ENCODE measurements at places on chromosomes 7 and 10.

- peaks cover 25% of the 10 kb centered on the region for H3K4me1 ChIP-seq
- H3K36me3 ChIP-seq: peaks cover 10% of the 10 kb centered on the region
- no peaks in the 10 kb centered on the region for H3K27me3 ChIP-seq
- H3K27ac ChIP-seq: no peak overlapping the region
- no peak for DNase-seq
- H3K4me3 ChIP-seq: no peak overlapping the region
Measured at GRCh38 chr7:32506266-32507054, 11.2 kb downstream of the AVL9 start.

DNA sequence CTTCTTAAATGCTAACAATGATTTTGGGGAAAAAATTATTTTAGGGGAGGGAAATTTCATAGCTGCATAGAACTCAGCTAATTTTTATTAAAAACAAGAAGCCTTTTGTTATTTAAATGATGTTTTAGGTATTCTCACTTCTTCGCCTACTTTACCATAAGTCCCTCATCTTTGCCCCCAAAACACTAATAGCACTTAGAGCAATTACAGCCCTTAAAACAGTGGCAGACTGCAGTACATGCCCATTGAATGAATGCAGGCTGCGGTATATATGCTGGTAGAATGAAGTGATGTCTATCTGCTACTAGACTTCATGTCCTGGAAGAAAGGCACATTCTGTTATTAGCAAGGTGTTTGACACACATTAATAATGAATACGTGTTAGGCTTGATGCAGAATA lies 2.9 kb upstream of the SPAG6 start:
- H3K27me3 ChIP-seq: peaks cover 92% of the 10 kb centered on the region
- no peak overlapping the region for H3K4me3 ChIP-seq
- peaks cover 28% of the 10 kb centered on the region for H3K4me1 ChIP-seq
- DNase-seq: no peak

GRCh38 chr7:119175911-119176627 lies 951.6 kb downstream of the ANKRD7 start:
- no peak for DNase-seq
- no peaks in the 10 kb centered on the region for H3K36me3 ChIP-seq
- H3K4me3 ChIP-seq: no peak overlapping the region
- H3K4me1 ChIP-seq: no peaks in the 10 kb centered on the region

GRCh38 chr10:79586933-79587332 lies 23.8 kb upstream of the SFTPA1 start:
- H3K4me3 ChIP-seq: no peak overlapping the region
- no peak overlapping the region for H3K27ac ChIP-seq
- DNase-seq: no peak

DNA sequence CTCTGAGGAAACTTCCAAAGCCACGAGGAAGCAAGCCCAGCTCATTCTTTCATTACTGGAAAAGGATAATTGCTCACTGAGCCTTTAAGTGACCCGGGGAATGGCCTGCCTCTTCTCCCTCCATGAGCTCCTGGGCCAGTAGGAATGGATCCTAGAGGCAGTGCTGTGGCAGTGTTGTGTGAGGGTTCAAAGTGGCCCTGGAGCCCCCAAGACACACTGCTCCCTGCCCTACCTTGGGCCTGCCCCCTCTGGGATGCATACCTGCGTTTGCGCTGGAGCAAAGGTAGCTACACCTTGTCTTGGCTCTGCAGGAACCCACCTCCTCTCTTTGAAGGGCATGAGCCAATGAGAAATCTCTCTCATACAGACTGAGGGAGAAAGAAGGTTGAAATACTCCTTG lies 115.8 kb upstream of the ANLN start:
- no peak for DNase-seq
- no peaks in the 10 kb centered on the region for H3K4me1 ChIP-seq
- H3K4me3 ChIP-seq: no peak overlapping the region
- no peaks in the 10 kb centered on the region for H3K27me3 ChIP-seq

GRCh38 chr7:69422574-69422985 lies 175.7 kb upstream of the AUTS2 start:
- H3K27me3 ChIP-seq: no peaks in the 10 kb centered on the region
- H3K36me3 ChIP-seq: no peaks in the 10 kb centered on the region
- no peak overlapping the region for H3K4me3 ChIP-seq

DNA sequence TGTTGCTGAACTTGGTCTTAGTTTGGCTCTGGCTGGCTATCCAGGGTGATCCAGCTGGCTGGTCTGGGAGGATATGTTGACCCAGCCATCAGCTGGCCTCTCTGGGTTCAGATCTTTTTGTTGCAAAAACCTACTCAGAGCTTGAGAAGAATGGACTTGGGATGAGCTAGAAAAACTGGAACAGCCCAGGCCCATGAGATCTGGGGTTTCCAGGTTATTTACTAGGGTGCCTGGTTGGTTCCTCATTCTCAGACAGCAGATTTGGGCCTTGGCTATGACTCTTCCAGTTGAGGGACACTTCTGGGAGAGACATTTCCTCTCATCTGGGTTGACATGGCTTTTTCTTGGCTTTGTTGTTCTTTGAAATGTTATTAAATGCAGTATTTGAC lies 116.6 kb downstream of the ADCY1 start:
- H3K4me3 ChIP-seq: no peak overlapping the region
- H3K36me3 ChIP-seq: no peaks in the 10 kb centered on the region
- no peaks in the 10 kb centered on the region for H3K27me3 ChIP-seq
- no peaks in the 10 kb centered on the region for H3K4me1 ChIP-seq
- DNase-seq: no peak

DNA sequence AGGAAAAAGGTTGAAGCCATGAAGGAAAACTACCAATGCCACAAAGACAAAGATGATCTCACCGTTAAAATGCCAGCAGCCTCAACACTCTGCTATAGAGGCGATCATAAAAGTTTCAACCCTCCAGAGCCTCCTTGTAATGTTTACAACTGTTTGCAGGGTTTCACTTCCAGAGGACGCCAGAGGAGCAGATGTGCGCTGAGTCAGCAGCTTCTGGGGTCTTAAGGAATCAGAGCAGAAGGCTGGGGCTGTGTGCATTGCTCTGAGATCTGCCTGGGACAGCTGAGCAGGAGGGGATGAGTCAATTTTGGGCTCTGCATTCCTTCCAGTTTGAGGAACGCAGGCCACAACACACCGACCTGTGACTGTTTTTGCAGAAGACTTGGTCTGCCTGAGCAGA lies 98.3 kb downstream of the TMEM130 start:
- no peaks in the 10 kb centered on the region for H3K27me3 ChIP-seq
- no peaks in the 10 kb centered on the region for H3K36me3 ChIP-seq
- no peak overlapping the region for H3K4me3 ChIP-seq

- no peak for DNase-seq
- no peak overlapping the region for H3K27ac ChIP-seq
- no peaks in the 10 kb centered on the region for H3K36me3 ChIP-seq
- H3K27me3 ChIP-seq: no peaks in the 10 kb centered on the region
Measured at GRCh38 chr10:63703113-63703670, 182.0 kb downstream of the REEP3 start.

DNA sequence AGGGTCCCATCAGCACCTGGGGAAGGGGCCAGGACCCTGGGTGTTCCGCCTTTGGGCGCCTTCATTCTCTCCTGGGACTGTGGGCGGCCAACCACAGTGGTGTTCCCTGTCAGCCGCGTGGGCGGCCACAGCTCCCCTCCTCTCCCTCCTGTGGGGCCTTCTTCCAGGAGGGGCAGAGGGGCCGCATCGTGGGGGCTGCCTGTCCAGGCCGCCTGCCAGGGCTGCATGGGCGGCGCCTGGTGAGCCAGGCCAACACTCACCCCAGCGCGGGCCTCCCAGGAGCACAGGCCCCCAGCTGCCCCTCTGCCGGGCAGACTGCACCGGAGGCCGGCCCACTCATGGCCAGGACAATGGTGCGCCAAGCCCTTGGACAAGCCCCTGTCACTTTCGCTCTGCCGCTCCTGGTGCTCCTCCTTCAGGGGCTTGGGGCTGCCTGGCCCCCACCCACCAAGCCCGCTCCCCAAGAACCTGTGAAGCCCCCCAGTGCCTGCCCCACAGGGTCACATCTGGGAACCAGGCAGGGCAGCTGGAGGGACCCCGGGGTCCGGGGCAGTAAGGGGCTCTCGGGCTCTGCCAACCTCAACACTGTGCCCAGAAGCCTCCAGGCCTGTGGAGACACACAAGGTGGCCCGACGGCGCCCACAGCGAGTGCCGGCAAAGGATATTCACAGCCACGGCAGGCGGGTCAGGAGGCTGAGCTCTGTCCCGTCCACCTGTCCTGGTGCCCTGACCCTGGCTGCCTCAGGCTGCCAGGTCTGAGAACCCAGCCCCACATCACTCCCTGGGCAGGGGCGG lies 42.8 kb downstream of the AP5Z1 start:
- peaks cover 84% of the 10 kb centered on the region for H3K27me3 ChIP-seq
- H3K27ac ChIP-seq: no peak overlapping the region
- no peaks in the 10 kb centered on the region for H3K4me1 ChIP-seq
- H3K36me3 ChIP-seq: no peaks in the 10 kb centered on the region
- no peak overlapping the region for H3K4me3 ChIP-seq

DNA sequence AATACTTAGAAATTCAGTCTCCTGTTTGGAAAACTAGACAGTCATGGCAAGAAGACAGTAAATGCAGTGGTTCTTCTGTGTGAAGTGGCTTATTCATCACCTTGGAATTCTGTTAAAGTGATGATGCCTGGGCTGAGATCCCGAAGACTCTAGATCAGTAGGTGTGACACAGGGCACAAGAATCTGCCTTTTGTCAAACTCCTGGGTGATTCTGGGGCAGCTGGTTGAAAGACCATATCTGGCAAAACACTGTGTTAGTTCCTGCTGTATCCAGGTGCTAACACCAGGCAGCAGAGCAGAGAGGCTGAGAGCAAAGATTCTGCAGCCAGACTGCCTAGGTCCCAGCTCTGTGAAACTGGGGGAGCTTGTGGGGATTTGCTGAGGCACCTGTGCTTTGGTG lies 26.5 kb downstream of the MRC1 start:
- no peak overlapping the region for H3K4me3 ChIP-seq
- H3K27ac ChIP-seq: peak overlapping the region; percentile 72
- no peak for DNase-seq
- no peaks in the 10 kb centered on the region for H3K27me3 ChIP-seq
- peaks cover 48% of the 10 kb centered on the region for H3K4me1 ChIP-seq
- no peaks in the 10 kb centered on the region for H3K36me3 ChIP-seq

DNA sequence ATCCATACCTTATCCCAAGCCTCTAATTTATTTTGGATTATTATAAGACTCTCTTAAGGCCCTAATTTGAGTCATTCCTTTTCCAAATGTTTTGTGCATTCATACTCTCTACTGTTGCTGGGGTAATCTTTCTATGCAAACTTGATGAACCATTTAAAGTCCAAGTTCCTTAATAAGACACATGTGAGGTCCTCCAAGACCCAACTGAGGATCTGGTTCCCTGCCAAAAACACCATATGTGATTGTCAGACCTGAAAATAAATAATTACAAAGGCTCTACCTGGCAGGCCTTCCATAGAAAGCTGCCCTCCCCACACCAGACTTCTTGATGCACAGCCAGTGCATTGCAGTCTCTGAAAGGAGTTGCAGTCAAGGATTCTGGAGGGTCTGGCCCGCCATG lies 257.9 kb upstream of the AKR1E2 start:
- H3K27me3 ChIP-seq: no peaks in the 10 kb centered on the region
- no peak overlapping the region for H3K27ac ChIP-seq
- H3K4me1 ChIP-seq: no peaks in the 10 kb centered on the region
- no peak for DNase-seq
- no peak overlapping the region for H3K4me3 ChIP-seq

GRCh38 chr7:132207211-132207610 lies 369.1 kb downstream of the PLXNA4 start:
- H3K27me3 ChIP-seq: no peaks in the 10 kb centered on the region
- no peak overlapping the region for H3K4me3 ChIP-seq
- no peak overlapping the region for H3K27ac ChIP-seq
- no peaks in the 10 kb centered on the region for H3K4me1 ChIP-seq

DNA sequence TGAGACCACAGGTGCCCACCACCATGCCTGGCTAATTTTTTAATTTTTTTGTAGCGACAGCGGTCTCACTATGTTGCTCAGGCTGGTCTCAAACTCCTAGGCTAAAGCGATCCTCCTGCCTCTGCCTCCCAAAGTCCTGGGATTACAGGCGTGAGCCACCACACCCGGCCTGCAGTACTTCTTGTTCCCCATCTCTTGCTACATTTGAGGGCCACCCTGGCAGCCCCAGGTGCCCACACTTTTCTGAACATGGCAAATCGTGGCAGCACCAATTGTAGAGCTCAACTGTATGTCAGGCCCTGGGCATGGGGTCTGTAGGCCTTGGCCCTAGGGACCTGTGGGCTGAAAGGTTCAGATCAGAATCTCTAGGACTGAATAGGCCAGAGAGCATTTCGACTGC lies 25.1 kb upstream of the LIMK1 start:
- no peaks in the 10 kb centered on the region for H3K36me3 ChIP-seq
- DNase-seq: peak; percentile 32
- H3K4me3 ChIP-seq: no peak overlapping the region
- no peak overlapping the region for H3K27ac ChIP-seq

- no peak overlapping the region for H3K4me3 ChIP-seq
- peaks cover 69% of the 10 kb centered on the region for H3K4me1 ChIP-seq
- H3K36me3 ChIP-seq: peaks cover 48% of the 10 kb centered on the region
- no peaks in the 10 kb centered on the region for H3K27me3 ChIP-seq
- H3K27ac ChIP-seq: no peak overlapping the region
Measured at GRCh38 chr7:157355784-157356511, 19.1 kb downstream of the DNAJB6 start.

GRCh38 chr7:107530751-107531150 lies 33.0 kb downstream of the COG5 start:
- no peaks in the 10 kb centered on the region for H3K27me3 ChIP-seq
- H3K36me3 ChIP-seq: no peaks in the 10 kb centered on the region
- no peak overlapping the region for H3K27ac ChIP-seq
- no peak overlapping the region for H3K4me3 ChIP-seq
- no peaks in the 10 kb centered on the region for H3K4me1 ChIP-seq

DNA sequence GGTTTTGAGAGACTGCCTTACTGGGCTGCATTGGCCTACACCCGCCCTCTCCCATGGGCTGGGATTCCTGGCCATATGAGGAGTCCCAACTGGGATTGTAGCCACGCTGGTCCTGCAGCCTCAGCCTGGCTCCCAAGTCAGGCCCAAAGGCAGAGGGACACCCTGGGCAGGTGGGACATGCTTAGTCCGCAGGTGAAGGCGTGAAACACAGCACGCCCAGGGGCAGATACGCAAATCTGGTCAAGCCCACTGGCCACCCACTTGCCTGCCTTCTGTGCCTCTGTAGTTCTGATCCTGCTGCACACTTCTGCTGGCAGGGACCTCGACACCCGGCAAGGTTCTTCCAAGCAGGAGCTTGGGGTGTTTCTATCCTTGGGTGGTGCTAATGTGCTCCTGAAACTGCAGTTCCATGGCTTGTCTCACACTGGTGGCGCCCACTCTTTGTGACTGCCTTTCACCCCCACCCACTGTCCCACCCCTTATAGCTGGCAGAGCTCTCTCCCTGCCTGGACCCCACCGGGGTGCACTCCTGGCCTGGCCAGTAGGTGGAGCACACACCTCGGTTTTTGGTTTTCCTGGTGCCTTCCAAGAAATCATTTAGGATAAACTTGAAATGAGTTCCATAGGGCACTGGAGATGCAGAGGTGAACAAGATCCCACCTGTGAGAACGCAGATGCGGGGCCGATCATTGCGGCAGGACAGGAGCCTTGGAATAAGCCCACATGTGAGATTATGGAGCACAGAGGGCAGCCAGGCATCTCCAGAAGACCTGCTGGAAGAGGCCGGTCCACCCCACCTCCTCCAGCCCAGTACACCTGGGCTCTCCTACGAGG lies 47.9 kb downstream of the MKI67 start:
- no peaks in the 10 kb centered on the region for H3K4me1 ChIP-seq
- DNase-seq: peak; percentile 77
- peaks cover 97% of the 10 kb centered on the region for H3K36me3 ChIP-seq
- H3K27me3 ChIP-seq: no peaks in the 10 kb centered on the region
- H3K4me3 ChIP-seq: no peak overlapping the region
- H3K27ac ChIP-seq: no peak overlapping the region

- no peak overlapping the region for H3K4me3 ChIP-seq
- no peaks in the 10 kb centered on the region for H3K27me3 ChIP-seq
- H3K4me1 ChIP-seq: peaks cover 64% of the 10 kb centered on the region
- no peak for DNase-seq
- H3K27ac ChIP-seq: no peak overlapping the region
- H3K36me3 ChIP-seq: no peaks in the 10 kb centered on the region
Measured at GRCh38 chr10:101686133-101686925, 8.6 kb downstream of the FBXW4 start.

Data from spleen (tissue), 13 donors.